ENCODE measurements at places on chromosomes 2 and 18.

- no peak for DNase-seq
These were observed 221.5 kb downstream of the SH3RF3 start for GRCh38 chr2:109350526-109350925.

GRCh38 chr2:32900246-32900973 is 46.3 kb upstream of the LTBP1 start:
- DNase-seq: no peak

GRCh38 chr2:186595219-186595618 is 5.4 kb downstream of the ITGAV start:
- DNase-seq: no peak

GRCh38 chr2:116378786-116379185 is 1435.7 kb upstream of the DDX18 start:
- DNase-seq: no peak

GRCh38 chr2:112433932-112434730 is 686 bp upstream of the RGPD8 start:
- DNase-seq: no peak

- no peak for DNase-seq
These were observed 309.9 kb upstream of the RAB12 start for GRCh38 chr18:8299054-8299980.

DNA sequence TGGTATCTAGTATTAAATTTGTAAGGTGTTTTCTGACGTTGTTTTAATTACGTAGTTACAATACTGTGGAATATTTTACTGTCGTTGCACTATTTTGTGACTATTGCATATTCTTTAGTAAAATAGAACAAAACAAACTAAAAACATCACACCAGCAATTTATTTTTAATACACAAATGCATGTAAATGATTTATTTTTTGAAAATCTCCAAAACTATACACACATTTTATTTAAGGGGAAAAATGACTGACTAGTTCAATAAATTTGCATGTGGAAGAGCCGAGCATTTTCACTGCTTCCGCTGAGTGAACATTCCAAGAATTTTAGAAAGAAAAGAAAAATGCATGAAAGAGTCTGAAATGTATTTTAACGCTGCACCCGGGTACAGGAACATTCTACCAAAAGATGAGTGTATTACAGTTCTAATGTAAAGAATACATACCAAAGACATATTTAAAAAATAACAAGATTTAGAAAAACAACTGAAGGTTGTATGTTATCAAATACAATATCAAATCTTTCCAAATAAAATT is 257.7 kb downstream of the MEIS1 start:
- no peak for DNase-seq

- DNase-seq: no peak
These were observed 83.9 kb downstream of the PLCL1 start for GRCh38 chr2:197888321-197888720.

DNA sequence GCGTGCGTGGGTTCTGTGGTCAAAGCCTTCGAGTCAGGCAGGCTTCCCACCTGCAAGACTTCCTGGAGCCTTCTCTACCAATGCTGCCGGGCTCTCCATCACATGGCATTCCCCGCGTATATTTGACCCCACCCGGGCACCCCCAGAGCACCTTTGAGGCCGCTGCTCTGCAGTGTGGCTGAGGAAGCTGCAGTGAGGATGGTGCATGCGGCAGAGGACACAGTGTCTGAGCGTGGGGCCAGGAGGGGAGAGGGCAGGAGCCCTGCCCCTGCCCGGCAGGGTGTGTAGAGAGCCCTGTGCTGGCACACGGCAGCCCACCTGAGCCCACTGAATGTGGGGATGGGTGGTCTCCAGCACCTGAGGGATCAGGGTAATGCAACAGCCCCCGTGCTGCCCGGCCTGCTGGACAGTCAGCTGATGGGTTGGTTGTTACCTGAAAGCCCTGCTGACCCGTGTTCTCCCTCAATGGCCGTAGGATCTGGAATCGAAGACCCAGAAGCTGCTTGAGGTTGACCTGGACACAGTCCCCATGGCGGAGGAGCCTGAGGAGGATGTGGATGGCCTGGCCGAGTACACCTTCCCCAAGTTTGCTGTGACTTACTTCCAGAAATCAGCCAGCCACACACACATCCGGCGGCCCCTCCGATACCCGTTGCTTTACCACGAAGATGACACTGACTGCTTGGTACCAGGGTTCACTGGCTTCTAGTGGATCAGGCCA is 36.8 kb upstream of the GPR17 start:
- DNase-seq: no peak

DNA sequence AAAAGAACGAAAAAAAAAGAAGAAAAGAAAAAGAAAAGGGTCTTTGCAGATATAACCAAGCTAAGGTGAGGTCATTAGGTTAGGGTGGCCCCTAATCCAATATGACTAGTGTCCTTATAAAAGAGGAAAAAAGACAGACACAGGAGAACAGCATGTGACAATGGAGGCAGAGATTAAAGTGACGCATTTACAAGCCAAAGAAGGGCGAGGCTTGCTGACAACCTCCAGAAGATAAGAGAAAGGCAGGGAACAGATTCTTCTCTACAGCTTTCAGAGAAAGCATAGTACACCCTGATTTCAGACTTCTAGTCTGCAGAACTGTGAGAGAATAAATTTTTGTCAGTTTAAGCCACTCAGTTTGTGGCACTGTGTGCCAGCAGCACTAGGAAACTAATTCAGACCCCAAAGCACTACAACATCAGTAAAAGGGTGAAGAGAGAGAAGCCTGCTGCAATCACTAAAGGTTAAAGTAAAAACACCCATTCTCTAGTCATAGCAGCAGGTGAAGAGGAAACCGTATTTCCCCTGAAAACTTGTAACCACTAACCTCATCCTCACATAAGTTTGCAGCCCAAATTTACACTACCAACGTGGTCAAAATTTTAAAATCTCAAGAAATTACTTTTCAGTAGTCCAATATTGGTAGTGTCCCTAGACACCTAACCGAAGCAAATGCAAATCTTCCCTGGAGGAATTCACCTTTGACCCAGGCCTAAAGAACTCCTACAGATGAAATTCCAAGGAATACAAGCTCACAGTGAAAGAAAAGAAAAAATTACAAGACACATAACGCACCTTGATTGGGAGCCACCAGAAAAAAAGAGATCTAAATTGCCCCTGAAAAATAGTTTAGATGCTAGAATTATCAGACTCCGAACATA is 17.5 kb downstream of the REEP1 start:
- DNase-seq: no peak

DNA sequence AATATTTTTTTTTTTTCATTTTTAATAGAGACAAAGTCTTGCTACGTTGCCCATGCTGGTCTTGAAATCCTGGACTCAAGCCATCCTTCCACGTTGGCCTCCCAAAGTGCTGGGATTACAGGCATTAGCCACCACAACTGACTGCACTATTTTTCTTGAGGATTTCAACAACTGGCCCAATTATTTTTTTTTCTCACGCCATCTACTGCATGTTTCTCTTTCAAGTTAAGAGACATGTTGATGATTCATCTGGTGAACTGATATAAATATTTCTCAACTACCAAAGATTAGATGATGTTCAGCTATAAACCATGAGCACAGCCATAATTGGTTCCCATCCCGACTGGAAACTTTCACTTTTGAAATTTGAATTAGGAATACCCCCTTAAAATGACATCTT is 688.4 kb upstream of the SYT4 start:
- no peak for DNase-seq

GRCh38 chr2:240604939-240605716 is 18.6 kb downstream of the CAPN10 start:
- no peak for DNase-seq

DNA sequence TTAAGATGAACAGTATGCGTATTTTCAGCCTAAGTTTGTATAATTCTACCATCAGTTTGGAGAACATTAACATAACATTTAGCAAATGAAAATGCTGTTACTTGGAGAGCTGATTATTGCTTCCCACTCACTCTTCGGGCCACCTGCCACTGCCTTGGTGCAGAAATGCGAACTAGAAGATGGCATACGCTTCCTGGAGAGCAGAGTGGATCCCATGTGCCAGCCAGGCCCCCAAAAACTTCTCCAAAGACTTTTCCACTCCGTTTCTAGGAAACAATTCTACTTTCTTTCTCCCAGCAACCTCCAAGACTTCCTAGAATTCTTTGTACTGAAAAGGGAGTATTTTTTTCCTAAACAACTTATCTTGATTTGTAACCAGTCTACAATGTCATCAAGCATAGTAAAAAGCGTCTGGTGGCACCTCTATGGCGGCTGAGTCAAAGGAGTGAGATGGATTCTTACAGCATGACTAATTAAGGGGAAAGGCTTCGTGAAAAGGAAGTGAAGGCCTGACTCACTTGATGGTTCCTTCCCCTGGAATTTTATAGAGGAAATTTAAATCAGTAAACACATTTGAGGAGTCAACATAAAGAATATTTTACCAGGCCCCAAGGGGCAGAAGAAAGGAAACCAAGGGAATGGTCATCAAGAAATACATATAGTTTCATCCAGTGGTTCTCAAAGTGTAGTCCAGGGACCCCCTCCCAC is 36.6 kb downstream of the FEZ2 start:
- no peak for DNase-seq

DNA sequence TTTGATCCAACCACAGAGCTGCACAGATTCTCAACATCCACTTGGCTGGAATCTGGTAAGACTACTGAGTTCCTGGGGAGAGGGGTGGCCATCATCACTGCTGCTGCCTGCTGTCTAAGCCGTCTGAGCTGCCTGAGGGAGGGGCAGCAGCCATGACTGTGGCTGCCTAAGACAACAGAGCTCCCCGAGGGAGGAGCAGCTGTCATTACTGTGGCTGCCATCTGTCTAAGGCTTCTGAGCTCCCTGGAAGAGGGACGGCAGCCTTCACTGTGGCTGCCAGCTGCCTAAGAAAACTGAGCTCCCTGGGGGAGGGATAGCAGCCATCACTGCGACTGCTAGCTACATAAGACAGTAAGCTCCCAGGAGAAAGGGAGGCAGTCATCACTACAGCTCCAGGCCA is 584.4 kb downstream of the NR4A2 start:
- no peak for DNase-seq
